ENCODE measurements at places on chromosomes 1 and 21.

GRCh38 chr1:117067533-117068370, 7.6 kb downstream of the TTF2 start:
- DNase-seq = no peak

GRCh38 chr1:87202922-87203655, 125.6 kb upstream of the LMO4 start:
- no peak for DNase-seq

- no peak for DNase-seq
Observed at GRCh38 chr1:153790313-153790965, 15.2 kb downstream of the SLC27A3 start.

DNA sequence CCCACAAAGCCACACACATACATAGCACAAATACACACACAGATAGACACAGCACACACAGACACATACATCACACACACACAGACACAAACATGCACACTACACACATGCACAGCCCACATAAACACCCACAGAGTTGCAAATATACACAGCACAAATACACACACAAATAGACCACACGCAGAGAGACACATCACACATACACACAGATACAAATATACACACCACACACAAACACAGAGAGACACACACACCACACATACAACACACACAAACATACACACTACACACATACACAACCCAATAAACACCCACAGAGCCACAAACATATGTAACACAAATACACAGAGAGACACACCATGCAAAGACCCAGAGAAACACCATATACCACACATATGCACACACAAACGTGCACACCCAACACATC, 154.9 kb downstream of the GLUL start:
- DNase-seq = no peak

DNA sequence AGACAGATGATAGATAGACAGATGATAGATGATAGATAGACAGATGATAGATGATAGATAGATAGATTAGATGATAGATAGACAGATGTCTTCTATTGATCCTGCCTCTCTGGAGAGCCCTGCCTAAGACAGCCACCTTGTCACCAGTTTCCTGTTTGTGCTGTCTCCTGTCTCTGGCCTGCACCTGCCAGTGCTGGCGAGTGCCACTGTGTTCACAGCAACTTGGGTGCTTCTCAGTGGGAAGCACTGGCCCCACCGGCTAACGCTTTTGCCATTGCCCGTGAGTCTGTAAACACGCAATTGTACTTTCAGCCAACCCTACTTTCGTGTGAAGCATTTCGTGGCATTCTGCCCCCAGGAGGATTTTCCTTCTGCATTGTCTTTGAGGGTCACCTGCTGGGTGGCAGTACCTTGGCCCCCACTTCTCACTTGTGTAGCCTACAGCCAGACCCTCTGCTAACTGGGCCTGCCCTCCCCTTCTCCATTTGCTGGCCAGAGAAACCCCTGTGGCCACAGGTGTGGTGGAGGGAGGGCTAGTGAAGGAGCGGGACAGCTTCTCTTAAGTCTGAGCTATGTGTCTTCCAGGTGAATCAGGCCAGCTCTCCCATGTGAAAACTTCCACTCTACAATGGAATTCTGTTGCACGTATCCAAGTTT, 23.4 kb upstream of the PDE9A start:
- DNase-seq = no peak

Measured in stimulated activated CD8-positive, alpha-beta memory T cell treated with anti-CD3 and anti-CD28 coated beads, Interleukin-2, amount 100 ng/mL, for 48 hours (primary cell).